ENCODE measurements at places on chromosomes 12 and 14.

GRCh38 chr14:48686650-48687049 lies 899.5 kb downstream of the RPS29 start:
- no peak for DNase-seq

DNA sequence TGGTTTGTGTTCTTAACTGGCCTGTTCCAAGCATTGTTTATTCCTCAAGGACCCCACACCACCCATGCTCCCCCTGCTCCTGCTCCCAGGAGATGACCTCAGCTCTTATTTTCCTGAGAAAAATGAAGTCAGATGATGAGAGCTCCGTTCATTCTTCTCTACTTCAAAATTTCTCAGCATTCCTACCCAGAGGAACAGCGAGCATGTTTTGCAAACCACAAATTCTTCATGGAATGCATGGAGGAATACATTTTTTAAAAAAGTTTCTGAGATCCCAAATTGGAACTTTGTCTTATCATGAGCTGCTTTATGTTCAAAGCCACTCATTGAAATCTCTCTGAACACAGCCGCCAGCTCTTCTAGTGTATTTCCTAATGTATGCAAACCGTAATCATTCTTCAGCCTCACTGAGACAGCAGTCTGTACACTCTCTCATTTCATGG lies 44.9 kb downstream of the SYNE2 start:
- DNase-seq = no peak

DNA sequence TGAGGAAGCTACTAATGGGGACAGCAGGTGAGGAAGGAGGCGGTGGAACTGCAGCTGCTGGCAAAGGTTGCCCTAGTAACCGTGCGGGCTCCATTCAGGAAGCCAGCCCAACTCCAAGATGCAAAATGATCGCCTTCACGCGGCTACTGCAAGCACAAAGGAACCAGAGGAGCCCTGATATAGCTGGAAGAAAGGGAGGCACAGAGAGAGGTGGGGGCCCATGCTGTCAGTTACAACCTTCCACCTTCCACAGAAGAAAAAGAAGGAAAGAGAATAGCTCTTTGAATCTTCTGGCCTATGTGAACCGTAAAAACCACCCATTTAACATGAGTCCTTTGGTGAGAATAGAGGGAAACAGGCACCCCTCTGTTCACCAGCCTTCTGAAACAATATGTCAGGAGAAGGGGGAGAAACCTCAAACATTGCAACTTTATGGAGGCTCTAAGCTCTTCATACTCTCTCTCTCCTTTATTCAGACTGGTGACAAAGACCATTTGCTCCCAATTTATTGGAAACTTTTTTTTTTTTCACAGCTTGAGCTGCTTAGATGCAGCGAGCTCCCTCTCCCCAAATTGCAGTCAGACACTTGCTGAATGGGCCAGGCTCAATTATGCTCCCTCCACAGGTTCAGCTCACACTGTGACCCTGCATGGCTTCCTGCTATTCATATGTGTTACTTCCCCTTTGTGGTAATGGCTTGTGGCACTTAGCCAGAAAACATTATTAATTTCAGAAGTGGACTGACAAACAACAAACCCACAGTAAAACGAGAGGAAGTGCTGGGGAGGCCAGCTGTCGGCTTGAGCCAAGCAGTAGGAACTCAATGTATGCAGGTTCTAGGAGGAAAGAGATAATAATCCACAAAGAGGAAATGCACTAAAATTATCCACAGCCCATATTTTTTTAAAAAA lies 6.2 kb downstream of the DUSP6 start:
- peak; percentile 67 for DNase-seq

DNA sequence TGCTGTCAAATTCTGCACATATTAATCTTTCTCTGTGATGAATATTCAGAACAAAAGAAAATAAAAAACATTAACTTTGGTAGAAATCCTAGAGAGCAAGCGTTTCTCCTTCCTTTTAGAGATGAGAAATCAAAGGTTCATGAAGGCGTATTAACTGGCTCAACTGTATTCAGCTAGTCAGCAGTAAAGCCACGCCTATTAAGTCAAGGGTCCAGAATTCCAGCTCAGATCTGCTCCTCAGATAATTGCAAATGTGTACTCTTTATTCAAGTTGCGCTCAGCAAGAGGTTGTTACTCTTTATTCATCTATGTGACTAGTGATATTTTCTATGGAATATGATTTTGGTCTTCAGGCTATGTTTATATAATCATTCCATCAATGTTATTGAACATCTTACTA lies 13.1 kb upstream of the POC1B start:
- no peak for DNase-seq

- no peak for DNase-seq
Measured at GRCh38 chr12:73863546-73863945, 674.1 kb upstream of the ATXN7L3B start.

GRCh38 chr14:89126461-89126860 lies 290.6 kb downstream of the FOXN3 start:
- DNase-seq = no peak

DNA sequence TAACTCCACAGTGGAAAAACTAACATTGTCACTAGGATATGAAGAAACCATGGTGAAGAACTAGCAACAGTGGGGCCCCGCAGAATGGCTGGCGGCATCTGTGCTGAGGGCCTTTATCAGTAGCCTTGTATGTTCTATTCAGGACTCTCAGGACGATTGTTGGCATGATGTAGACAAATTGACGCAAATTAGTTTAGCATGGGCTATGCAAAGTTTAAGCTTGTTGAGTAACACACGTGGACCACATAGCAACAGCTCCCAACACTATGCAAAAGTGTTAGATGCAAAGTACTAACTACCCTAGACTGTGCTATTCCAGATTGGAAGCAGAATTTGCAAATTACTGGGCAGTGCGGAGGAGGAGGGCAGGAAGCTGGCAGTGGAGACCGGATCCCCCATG lies 38.2 kb upstream of the TMEM263 start:
- DNase-seq = no peak

- no peak for DNase-seq
Measured at GRCh38 chr14:68790644-68791077, 2.2 kb downstream of the ZFP36L1 start.

GRCh38 chr14:36517242-36518030 lies 2.6 kb downstream of the NKX2-1 start:
- no peak for DNase-seq

GRCh38 chr12:66033151-66033550 lies 97.4 kb downstream of the LLPH start:
- no peak for DNase-seq

DNA sequence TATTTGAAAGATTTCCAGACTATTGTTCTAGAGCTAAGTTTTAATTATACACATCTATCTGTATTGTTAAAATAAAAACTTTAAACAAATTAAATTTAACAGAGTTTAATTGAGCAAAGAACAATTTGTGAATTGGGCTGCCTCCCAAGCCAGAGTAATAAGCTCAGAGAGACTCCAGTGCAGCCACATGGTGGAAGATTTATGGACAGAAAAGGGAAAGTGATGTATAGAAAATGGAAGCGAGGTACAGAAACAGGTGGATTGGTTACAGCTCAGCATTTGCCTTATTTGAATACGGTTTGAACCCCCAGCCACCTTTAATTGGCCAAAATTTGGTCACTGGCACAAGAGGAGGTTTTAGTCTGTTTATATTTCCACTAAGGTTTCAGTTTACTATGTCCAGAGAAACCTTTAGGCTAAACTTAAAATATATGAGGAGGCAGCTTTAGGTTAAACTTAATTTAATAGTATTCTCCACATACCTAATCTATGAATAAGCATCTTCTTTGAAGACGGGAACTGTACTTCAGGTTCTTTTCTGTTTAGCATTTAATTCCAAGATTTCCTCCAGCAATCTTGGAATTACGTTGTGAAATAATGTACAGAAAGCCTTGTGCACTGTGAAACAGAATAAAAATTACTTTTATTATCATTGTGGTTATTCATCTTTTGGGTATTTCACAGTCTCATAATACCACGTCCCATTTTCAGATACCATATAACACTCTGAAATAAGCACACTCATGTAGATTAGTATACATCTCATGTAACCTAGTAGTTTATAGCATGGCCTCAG lies 19.4 kb downstream of the SRGAP1 start:
- no peak for DNase-seq

DNA sequence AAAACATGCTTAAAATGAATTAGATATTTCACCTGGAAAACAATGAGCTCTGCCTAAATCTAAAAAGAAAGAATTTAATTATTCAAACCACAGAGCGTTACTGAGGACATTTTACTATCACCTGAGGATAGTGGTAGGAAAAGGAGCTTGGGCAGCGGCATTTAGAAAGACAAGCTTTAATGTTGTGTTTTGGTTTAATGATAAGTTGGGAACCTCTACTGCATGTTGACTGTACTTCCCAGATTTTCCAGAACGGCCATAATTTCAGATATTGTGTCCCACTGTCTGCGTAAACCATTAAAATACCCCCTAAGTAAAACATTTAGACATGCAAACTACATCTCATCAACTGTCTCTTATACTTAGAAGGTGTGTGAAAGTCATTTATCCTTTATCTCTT lies 55.4 kb downstream of the CPM start:
- no peak for DNase-seq

GRCh38 chr12:103665971-103666370 lies 78.9 kb downstream of the STAB2 start:
- DNase-seq = no peak

DNA sequence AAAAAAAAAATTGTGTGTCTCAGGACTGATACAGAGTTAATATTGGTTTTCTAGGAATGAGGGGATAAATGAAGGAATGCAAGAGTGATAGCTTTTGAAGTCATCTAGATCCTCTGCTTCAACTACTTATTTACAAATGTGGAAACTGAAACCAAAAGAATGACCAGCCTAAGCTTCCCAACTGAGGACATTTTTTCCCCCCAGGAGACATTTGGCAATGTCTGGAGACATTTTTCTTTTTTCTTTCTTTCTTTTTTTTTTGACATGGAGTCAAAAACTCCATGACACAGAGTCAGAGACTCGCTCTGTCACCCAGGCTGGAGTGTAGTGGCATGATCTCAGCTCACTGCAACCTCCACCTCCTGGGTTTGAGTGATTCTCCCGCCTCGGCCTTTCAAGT lies 15.3 kb downstream of the DLK1 start:
- no peak for DNase-seq

GRCh38 chr14:104689881-104690711 lies 678 bp downstream of the INF2 start:
- DNase-seq = no peak

GRCh38 chr14:89185919-89186855 lies 230.8 kb downstream of the FOXN3 start:
- DNase-seq = no peak

GRCh38 chr12:112900298-112901145 lies 6.2 kb upstream of the OAS1 start:
- no peak for DNase-seq

DNA sequence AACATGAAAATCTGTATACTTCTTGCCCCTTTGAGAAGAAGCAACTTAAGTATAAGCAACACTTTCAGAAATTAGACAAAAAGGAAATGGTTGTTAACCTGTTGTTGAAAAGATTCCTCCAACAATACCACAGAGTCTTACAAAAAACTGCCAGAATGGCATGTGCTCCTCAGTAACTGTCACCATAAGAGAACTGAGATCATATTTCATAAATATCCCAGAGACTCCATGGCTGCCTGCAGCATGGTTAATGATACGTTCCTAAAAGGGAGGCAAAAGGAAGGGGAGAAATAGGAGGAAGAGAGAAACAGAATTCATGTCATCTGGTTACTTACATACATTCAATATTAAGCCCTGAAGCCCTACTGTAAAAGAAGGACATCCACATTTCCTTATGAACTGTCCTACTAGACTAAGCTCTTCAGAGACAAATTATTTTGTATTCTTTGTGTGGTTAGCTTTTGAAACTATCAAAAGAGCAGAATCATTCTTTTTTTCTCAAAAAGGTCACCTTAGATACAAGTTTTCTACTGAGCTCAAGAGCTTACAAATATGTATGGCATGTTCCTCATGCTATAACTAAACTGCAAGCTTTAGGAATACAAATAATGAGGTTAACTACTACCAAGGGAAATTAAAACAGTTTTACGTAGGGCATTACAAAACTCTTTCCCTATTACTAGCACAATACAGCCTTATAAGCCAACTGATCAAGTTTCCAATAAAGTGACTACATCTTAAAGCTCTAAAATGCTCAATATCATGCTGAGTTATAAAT lies 37.8 kb downstream of the ERGIC2 start:
- DNase-seq = no peak

DNA sequence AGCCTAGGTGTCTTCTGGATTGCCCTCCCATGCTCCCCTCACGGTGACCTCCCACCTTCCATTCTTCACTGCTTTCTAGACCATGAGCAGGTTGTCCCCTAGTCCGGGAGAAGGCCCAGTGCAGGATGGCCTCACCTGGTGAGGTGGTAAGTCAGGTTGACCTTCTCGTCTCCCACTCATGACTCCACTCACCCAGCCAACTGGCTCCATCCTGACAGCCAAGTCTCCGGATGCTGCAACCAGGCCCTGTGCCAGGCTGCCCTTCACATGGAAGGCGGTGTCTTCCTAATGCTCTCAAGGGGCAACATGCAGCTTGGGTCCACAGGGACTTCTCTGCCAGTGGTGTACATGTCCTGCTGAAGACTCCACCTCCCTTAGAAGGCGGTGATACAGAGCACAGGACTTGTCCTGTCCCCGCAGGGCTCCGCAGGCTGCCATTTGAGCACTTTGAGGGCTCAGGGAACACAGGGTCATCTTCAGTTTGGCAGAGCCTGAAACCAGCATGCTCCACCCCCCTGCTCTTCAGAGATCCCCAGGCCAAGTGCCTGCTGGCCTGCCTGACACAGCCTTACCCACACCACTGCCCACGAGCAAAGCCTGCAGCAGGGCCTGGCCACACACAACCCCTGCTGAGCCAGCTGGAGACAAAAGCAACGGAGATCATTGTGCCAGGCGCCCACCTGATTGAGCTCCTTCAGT lies 25.4 kb downstream of the BATF start:
- DNase-seq = no peak

DNA sequence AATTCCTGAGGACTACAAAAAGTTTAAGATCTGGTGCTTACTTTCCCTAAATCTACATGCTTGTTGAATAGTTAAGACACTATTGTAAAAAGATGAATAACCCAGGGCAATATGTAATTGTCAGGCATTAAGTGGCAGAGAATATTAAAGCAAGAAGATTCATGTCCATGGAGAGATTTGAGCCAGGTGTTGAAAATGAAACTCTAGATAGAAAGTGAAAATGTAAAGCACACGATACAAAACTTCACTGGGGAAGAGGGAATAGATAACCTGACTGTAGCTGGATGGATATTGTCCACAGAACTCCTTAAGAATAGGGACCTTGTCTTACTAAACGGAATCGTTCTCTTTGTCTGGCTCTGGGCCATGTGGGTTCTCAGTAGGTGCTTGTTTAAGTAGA lies 5.0 kb downstream of the CAND1 start:
- no peak for DNase-seq

GRCh38 chr14:71143381-71144290 lies 236.4 kb downstream of the PCNX1 start:
- DNase-seq = no peak

- DNase-seq = no peak
Measured at GRCh38 chr12:89163918-89164317, 188.4 kb downstream of the DUSP6 start.

DNA sequence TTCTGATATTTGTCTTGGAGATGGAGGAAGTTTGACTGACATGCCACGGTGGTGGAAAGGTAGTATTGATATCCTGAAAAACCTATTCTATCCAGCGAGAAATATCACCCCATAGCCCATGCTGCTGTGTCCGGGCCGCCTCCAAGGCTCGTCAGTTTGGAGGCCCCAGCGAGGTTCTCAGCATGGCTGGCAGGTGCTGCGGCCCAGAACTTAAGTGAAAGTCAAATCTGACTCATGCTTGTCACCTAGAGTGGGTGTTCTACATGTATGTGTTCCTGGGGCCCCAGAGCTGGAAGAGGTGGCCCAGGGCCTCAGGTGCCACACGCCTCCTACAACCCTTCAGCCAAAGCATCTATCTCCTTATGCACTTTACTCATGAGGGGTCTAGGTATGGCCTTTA lies 92.9 kb downstream of the GCH1 start:
- DNase-seq = no peak

Data from forelimb muscle (tissue), 1 donor.